Omental fat pad (tissue), 4 donors: ENCODE measurements at places on chromosomes 16 and 17. TPM values are rescaled to one million over a fixed set of nuclear protein-coding genes. Genes with fewer than 3 reads are reported as not detected.

ELMO3 gene
- 4.2 TPM for total RNA-seq

CCDC144A gene
- 20.3 TPM for total RNA-seq

KAT7 gene
- 20.5 TPM for total RNA-seq

G6PC1 gene
- not detected for total RNA-seq

CLDN9 gene
- total RNA-seq, result not detected

PLXDC1 gene
- total RNA-seq, result 7.1 TPM

MYLK3 gene
- not detected for total RNA-seq

TRIM16 gene
- total RNA-seq, result 20.2 TPM

HOXB13 gene
- total RNA-seq, result not detected

RGS11 gene
- total RNA-seq, result 18.5 TPM

TNFRSF12A gene
- 465 TPM for total RNA-seq

NOXO1 gene
- total RNA-seq, result not detected

KRTAP4-3 gene
- not detected for total RNA-seq

ZNF200 gene
- total RNA-seq, result 7.0 TPM

ABCC1 gene
- total RNA-seq, result 53.2 TPM

HOXB8 gene
- 4.3 TPM for total RNA-seq

CLDN7 gene
- 3.0 TPM for total RNA-seq

CALB2 gene
- 98.1 TPM for total RNA-seq

CSH1 gene
- not detected for total RNA-seq

FN3K gene
- total RNA-seq, result 13.0 TPM

CHCT1 gene
- total RNA-seq, result not detected

ZNF207 gene
- total RNA-seq, result 135 TPM

OTOP3 gene
- not detected for total RNA-seq

GPR179 gene
- not detected for total RNA-seq

TMIGD1 gene
- not detected for total RNA-seq

PRR35 gene
- total RNA-seq, result not detected

PPP4C gene
- 59.1 TPM for total RNA-seq

SLC5A10 gene
- not detected for total RNA-seq

ANTKMT gene
- total RNA-seq, result 45.4 TPM

ACSM5 gene
- total RNA-seq, result 27.9 TPM
